ENCODE measurements at places on chromosomes 6 and 20.

DNA sequence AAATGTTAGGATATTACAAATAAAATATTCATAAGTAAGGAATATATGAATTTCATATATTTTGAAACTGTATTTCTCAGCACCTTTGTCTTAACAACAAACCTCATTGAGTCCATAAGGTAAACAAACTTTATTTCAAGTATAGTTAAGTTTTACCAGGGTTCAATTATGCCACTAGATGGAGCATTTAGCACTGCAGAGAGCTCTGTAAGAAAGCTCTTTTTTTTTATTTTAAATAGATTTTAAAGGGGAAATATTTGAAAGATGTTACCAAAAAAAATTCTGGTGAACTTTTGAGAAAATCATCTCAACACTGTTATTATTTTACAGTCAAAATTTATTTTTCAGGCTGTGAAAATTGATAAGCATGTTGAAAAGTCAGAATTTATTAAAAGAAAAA is 955.2 kb upstream of the EYS start:
- DNase-seq = no peak

- no peak for DNase-seq
Observed at GRCh38 chr6:133503336-133503729, 262.2 kb downstream of the EYA4 start.

DNA sequence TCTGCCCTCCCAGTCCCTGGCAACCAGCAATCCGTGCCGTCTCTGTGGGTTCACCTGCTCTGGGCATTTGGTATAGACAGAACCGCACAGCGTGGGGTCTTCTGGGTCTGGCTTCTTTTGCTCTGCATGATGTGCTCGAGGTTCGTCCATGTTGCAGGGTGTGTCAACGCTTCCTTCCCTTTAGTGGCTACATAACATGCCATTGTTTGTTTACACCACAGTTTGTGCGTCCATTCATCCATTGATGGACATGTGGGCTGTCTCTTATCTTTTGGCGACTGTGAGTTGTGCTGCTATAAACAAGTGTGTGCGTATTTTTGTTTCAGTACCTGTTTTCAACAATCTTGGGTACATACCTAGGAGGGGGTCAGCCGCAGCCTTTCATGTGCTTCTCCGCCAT is 149.5 kb upstream of the RPS6KA2 start:
- DNase-seq = no peak

DNA sequence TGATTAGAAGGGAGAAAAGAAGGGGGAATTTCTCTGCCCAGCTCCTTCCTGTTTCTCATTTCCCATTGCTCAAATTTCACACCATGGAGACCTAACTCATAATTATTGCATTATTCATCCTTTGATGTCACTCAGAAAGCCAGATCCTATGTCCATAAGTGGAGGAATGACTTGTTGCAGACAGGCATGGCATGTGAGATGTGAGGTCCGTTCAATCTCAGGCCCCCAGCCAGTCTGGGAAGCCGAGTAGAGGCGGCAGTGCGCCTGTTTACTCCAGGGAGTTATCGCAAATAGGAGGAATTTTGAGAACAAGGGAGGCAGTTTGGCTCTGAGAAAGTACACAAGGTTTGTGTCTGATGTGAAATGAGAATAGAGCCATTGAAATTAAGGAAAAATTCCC is 26.9 kb upstream of the MOCS1 start:
- DNase-seq = no peak

DNA sequence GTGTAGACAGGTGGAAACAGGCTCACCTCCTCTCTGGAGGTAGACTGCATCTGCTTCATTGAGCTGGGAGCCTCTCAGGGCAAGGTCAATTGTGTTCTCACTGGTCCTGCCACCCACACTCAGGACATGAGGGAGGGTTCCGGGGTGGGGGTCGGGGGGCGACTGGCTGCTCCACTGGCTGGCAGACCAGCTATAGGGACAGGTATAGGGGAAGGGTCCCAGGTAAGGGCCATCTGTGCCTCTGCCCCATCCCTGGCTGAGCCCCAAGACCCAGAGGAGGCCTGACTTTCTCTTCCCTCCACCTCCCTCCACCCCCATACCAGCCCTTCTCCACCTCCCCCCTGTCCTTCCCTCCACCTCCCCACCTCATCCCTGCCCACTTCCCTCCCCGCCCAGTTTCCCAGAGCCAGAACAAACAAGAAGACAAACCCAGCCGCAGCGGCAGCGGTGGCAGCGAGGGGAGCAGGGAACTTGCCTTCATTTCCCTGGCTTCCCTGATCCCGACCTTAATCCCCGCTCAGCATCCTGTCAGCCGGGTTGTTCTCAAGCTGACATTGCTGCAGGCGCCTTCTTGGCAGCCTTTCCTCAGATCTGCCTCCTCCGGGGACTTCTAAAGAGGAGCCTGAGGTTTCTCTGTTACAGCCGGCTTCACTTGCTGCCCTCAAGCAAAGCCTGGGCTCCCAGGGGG is 18.3 kb upstream of the FOXP4 start:
- DNase-seq = no peak

DNA sequence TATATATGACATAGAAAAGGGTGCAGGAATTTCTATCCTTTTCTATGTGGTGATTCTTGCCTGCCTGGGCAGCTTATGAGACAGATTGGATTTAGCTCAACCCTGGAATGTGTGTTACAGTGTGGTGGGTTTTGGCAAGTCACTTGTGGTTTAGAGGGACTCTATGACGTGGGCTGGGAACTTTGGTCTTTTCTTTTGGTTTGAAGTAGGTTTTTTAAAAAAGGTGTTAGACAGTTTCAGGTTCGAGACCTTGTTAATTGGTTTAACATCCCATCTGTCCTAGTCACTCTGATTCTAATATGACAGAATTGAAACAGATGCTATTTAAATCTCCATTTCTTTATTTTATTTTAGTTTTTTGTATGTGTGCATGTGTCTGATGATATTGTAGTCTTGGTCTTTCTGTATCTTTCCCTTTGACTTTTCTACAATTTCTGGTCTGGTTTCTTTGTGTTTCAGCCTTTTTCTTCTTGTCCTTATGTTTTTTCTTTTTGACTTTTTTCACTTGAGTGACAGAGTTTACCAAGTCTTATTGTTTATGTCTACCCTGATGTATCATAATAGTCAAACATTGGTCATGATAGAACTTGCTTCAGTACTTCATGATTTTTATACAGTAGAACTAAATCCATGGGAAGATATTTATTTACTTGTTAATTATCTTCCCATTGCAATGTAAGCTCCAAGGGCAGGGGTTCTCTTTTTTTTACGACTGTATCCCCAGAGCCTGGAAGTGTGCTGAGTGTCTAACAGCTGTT is 174.3 kb downstream of the CDKAL1 start:
- DNase-seq = no peak

DNA sequence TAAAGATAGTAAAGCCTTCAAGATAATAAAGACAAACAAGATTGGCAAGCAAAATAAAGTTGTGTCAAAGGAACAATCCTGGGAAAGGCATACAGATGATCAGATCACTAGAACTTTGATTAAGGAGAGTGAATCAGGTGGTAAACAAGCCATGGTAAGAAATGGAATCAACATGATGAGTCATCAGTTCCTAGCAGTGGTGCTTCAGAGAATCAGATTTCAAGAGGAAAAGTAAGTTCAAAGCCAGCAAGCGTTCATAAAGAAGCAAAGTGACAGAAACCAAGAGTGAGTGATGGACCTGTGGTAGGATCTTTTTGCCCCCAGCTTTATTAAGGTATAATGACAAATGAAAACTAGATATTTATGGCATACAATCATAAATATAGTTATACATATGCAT is 340.4 kb downstream of the TPBG start:
- DNase-seq = no peak

DNA sequence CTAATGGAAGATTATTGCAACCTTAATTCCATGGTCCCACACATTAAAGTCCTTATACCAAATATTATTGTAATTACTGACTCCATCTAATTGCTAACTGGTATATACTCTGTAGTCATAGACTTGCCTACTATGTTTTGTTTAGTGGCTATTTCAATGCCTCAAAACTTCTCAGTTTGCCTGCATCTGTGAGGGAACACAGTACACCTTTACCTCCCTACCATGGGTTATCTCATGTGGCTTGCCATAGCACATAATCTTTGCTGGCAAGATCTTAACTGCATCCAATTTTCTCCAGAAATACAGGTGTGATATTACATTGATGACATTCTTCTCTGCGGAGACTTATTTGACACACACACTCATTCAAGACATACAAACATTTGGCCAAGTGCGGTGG is 107.1 kb upstream of the ZNF184 start:
- no peak for DNase-seq

GRCh38 chr6:66771626-66772025 is 1064.6 kb upstream of the EYS start:
- DNase-seq = no peak

DNA sequence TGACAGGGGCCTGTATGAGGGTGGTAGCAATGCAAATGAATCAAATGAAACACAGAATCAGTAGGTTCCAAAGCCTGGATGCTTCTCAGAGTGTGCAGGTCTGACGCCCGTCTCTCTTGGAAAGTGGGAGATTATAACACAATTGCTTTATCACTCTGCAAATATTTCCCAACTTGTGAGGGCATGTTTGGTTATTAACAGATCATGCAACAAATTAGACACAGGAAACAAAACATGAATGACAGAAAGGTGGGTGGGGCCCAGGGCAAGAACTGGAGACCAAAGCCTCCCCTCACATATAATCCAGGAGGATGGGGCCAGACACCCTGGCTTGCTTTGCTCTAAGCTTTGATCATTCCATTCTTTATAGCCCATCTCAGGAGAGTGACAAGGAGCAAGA is 108.6 kb upstream of the MRPS10 start:
- no peak for DNase-seq

DNA sequence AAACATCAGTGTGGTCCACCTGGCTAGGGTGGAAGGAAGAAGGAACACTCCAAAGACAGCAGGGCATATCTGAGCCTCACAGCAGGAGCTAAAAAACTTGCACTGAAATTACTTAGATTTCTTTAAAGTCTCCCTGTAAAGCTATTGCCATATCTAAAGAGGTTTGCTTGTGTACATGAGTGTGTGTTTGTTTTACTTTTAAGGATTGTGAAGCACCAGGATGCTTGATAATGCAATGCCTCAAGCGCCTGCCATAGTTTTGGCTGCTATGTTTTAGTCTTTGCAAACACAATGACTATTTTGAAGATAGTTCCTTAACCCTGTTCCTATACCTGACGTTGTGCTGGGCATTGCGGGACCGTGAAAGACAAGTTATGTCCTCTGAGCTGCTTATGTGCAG is 65.0 kb downstream of the ID4 start:
- no peak for DNase-seq

DNA sequence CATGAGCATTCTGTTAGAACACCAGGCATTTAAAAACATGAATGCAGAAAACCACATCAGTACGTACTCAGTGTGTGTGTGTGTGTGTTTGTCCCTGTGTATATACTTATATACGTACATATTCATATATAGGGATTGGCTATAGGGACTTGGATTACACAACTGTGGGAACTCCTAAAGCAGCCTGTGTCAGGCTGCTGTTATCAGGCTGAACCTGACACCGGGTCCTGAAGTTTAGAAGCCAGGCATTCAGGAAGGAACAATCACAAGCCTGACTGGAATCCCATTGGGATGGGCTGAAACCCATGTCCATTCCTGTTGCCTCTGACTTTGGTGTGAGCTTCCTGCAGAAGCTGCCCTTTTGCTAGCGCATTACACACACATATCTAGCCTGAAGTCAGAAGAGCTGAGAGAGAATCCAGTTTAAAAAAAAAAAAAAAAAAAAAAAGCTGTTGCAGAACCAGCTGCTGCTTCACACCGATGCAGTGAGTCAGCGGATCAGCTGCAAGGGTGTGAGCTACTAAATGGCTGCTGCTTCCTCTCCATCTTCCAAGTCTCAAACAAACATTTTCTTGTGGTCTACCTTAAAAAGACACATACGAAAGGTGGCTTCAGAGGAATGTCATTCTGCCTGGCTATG is 348.1 kb downstream of the THBS2 start:
- no peak for DNase-seq

DNA sequence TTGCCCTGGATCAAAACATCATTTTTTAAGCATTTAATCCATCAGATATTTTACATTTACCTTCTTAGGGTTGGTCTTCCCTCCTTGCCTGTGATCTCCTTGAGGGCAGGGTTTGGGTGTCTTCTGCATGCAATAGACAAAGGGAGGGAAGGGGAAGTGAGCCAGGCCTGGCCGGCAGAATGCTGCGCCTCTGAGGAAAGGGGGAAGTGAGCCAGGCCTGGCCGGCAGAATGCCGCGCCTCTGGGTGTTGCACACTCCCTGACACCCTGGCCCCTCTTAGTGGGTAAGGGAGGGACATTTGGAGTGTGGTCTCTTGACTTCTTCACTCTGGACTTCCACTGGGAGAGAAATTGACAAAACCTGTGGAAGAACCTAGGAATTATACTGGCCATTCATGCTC is 12.4 kb downstream of the PSMF1 start:
- no peak for DNase-seq

- DNase-seq = no peak
Observed at GRCh38 chr6:31794294-31794865, 1.2 kb downstream of the VARS1 start.

- no peak for DNase-seq
Observed at GRCh38 chr6:110683241-110683640, 132.0 kb downstream of the CDK19 start.

DNA sequence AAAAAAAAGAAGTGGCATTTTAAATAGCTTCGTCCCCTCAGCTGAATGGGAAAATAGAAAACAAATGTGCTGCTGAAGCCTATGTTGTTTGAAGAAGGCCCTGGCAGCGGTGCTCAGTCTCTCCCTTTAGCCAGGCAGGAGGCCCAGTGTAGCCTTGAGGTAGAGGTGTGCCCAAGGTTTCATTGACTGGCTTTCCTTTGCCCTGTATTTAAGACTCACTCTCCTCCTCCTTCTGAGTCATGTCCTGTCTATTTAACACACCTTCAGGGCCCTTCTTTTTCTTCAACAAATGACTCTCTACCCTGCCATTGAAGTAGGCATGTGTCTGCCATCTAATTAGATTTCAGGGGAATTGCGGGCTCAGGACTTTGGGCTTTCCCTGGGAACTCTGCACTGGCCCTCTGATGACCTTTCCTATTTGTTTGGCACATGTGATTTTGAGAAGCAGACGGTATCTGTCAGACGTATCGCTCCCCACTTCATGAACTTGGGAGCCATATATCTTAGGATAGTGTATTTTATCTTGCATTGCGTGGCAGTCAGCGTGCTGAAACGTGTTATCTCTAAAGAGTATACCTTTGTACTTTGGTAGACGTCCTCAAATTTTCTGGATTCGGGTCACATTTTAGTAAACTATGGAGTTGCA is 4.3 kb downstream of the TJAP1 start:
- no peak for DNase-seq

DNA sequence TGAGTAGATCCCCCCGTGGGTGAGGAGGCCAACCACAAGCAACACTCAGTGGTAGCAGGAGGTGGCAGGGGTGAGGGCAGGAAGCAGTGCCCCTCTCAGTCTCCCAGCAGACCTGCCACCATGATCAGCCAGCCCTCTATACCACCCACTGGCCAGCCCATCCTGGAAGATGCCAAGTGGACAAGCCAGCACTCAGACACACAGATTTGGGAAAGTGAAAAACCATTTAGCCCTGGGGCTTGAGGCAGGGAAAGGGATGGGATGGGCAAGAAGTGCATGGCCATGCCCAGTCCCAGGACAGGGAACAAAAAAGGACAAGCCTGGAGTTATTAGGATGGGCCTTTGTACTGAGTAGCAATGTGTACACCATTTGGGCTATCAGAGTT is 76.9 kb downstream of the HFE start:
- DNase-seq = no peak

GRCh38 chr20:1868856-1869255 is 26.4 kb upstream of the SIRPA start:
- no peak for DNase-seq
